ENCODE measurements at places on chromosomes 6 and 20.

GRCh38 chr20:47370850-47371782, 14.6 kb upstream of the ZMYND8 start:
- no peak for DNase-seq

GRCh38 chr6:5619249-5619648, 357.9 kb downstream of the FARS2 start:
- no peak for DNase-seq

GRCh38 chr6:22029171-22029570, 267.7 kb downstream of the PRL start:
- no peak for DNase-seq

DNA sequence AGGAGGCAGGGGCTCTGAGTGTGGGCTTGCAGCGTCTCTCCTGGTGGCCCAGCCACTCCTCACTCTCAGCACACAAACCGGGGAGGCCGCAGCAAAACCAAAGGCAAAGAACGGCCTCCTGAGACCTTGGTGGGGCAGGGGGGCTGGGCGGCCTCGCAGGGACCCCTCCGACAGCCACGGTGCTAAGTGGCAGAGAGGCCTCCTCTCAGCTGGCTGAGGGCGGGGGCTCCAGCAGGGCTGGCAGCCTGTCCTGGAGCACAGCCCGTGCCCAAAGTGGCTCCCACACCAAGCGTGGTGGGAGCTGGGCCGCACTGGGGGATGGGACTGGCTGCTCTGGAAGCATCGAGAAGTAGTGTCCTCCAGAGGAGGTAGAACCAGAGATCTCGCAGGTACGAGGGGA, 334.4 kb downstream of the QKI start:
- DNase-seq: peak; percentile 70

- no peak for DNase-seq
Measured at GRCh38 chr20:46651091-46651962, at the start of gene SLC13A3. Gene SLC13A3, minus strand, starts transcription at chr20:46651459. Its CDS starts 38 bp downstream, at chr20:46651421.

DNA sequence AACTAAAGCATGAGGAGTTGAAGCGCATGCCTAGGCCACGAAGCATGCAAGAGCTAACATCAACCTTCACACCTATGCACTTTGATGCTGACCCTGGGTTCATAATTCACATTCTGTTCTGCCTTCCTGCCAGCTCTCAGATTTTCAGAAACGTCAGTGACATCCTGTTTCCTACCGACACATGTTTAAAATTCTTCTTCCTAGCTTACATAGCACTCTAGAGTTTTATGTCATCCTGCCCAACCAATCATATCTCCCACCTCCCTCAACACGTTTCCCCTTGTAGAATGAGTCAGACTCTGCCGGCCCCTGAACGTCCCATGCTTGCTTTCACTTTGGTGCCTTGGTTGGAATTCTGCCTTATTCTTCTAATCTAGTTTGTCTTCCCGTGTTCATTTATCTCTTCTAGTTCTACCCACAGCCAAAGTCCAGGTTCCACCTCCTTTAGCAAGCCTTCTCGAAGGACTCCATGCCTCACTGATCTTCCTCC, 97.2 kb upstream of the MAP7 start:
- DNase-seq: no peak

GRCh38 chr20:38197217-38197616, 32.1 kb upstream of the TGM2 start:
- no peak for DNase-seq

DNA sequence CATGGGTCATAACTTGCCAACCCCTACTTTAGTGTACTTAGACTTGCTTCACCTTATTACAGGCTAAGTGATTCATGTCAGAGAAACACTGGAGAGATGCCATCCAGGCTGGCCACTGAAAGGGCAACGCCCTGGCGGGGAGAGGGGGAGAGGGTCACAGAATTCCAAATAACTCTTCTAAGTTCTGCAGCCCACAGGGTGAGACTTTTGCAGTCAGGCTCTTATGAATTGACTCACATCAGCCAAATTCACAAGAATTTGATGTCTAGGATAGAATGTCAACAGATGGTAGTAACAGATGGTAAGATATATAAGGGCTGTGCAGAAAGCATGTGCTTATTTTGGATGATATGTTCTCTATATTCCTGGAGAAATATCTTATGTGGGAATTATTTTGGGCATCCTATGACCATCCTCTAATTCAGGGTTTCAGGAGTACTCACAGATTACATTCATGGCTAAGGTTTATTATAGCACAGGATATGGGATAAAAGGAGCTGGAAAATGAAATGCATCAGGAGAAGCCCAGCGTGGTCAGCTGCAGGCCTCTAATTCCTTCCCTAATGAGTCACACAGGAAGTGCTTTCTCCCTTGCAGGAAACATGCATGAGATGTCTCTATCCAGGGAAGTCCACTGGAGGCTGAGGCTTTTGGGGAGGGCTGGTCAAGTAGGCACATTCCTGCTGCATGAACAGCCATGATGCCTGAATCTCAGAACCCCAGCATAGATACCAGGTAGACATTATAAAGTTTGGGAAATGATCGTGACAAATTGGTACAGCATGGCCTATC, 58.7 kb upstream of the RIN2 start:
- no peak for DNase-seq

- DNase-seq: no peak
Measured at GRCh38 chr20:54227751-54228150, 19.9 kb downstream of the PFDN4 start.

DNA sequence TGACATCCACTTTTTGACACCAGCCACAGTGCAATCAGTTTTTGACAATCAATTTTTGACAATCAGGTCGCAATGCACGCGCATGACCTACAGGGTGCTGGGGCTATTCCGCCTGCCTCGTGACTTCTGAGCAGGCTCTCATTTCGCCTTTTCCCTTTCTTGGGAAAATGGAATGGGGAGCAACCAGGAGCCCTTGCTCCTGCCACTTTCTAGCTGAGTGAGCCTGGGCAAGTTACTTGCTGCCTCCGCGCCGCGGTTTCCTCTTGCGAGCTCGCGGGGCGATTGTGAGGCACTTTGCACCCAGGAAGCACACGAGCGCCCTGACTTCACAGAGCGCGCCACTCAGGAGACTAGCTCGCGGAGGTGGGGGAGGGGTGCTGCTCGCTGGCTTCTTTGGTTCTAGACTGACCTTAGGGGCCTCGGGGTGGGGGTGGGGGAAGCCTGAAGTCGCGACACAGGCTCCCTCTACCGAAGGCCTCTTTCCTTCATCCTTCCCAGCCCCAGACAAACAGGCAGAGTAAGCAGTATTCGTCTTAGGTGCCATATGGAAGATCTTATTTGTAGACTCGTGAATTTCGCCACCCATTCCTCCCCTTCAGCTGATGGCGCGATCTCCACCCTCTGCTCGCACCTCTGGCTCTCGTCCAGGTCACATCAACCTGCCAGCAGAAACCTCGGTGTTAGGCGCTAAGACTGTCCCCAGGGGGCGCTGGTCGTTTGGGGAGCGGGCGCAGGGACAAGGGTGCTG, 4.6 kb downstream of the TP53TG5 start:
- peak; percentile 92 for DNase-seq

GRCh38 chr6:144178323-144178722, 28.0 kb downstream of the STX11 start:
- DNase-seq: no peak

GRCh38 chr20:16417001-16417400, 156.2 kb downstream of the KIF16B start:
- DNase-seq: no peak

GRCh38 chr6:16933961-16934360, 167.9 kb upstream of the STMND1 start:
- DNase-seq: no peak

- DNase-seq: no peak
Measured at GRCh38 chr6:115214283-115214682, 846.4 kb downstream of the FRK start.

DNA sequence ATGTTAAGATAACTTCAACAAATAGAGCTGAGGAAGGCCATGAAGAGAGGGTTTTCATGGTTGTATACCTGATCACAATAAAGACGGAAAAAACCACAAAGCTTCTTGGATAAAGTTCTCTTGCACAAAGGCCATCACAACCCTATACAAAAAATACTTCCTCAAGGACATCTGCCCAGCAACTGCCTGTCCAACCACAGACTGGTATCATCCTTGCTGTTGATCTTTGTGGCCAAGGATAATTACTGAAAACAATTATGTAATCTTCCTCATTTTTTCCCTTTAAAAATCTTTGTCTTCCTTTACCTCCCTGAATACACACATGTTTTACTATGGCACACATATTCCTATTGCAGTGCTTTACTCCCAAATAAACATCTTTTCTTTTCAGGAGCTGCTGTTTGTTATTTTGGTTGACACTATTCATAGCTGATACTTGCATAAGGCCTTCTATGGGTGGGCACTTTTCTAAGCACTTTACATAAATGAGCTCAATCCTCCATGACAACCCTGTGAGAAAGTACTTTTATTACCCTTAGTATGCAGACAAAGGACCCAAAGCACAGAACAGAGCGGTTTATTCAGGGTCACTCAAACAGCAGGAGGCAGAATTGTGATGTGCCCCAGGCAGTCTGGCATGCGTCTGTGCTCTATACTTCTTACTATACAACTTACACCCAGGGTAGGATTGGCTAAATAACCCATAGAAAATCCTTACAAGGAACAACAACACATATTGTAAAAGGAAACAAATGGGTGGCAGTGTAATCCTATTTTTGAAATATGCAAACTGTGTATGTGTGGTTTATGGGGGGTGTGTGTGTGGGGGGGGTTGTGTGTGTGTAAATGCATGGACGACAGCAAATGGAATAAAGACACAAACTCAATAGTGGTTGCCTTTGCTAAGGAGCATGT, 35.1 kb downstream of the SNRNP48 start:
- no peak for DNase-seq

DNA sequence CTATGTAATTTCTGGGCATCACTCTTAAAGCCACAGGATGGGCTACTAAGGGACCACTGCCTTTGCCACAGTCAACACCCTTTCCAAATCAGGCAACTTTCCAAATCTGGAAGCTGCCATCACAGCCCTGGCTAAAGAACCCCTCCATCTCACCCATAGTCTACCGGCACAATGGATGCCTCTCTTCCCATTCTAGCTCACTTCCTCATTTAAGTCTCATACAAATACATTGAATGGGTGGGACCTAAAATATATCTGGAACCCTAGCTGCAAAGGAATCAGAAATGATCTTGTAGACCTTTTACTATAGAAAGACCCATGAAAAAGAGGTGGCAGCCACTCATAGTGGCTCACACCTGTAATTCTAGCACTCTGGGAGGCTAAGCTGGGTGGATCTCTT, 3.3 kb upstream of the TREML4 start:
- DNase-seq: no peak
